ENCODE measurements at places on chromosomes 6 and 20.
A peak's percentile ranks its signal among the peaks of the same experiment; 100 is the strongest.

GRCh38 chr6:347232-347631, 44.3 kb upstream of the IRF4 start:
- no peaks in the 10 kb centered on the region for H3K27me3 ChIP-seq
- H3K4me3 ChIP-seq, result peak overlapping the region; percentile 45
- no peak for DNase-seq
- peak overlapping the region; percentile 75 for H3K27ac ChIP-seq
- peaks cover 57% of the 10 kb centered on the region for H3K36me3 ChIP-seq

- H3K27ac ChIP-seq, result no peak overlapping the region
- H3K36me3 ChIP-seq, result no peaks in the 10 kb centered on the region
- peaks cover 28% of the 10 kb centered on the region for H3K27me3 ChIP-seq
- no peaks in the 10 kb centered on the region for H3K4me1 ChIP-seq
These were observed 35.2 kb upstream of the CHRNA4 start for GRCh38 chr20:63396300-63396699.

GRCh38 chr20:63483834-63484233, 11.4 kb upstream of the KCNQ2 start:
- no peak overlapping the region for H3K27ac ChIP-seq
- no peaks in the 10 kb centered on the region for H3K4me1 ChIP-seq
- H3K27me3 ChIP-seq, result peaks cover 61% of the 10 kb centered on the region
- DNase-seq, result no peak

- peaks cover 18% of the 10 kb centered on the region for H3K36me3 ChIP-seq
- no peak for DNase-seq
- H3K27ac ChIP-seq, result peak overlapping the region; percentile 0
- no peak overlapping the region for H3K4me3 ChIP-seq
- peaks cover 38% of the 10 kb centered on the region for H3K4me1 ChIP-seq
These were observed 23.6 kb downstream of the XRN2 start for GRCh38 chr20:21326700-21327099.

DNA sequence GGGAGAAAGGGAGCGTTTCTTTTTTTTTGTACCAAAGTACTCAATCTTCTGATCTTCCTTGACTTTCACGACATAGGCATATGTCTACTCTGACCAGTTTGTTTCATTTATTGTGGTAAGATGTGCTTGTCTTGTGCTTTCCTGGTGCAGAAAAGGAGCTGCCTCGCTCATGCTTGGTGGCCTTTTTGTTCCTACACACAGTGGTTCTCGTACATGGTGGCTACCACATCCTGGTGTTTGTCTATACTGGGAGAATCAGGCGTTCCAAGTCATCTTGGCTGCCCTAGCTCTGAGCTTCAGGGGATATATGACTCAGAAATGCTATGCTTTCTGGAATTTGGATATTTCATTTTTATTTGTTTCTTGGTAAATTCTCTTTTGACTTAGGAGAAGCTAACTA, 31.8 kb downstream of the MYB start:
- peaks cover 19% of the 10 kb centered on the region for H3K4me1 ChIP-seq
- peaks cover 19% of the 10 kb centered on the region for H3K36me3 ChIP-seq
- H3K4me3 ChIP-seq, result no peak overlapping the region
- H3K27ac ChIP-seq, result no peak overlapping the region
- H3K27me3 ChIP-seq, result no peaks in the 10 kb centered on the region

- no peak overlapping the region for H3K27ac ChIP-seq
- peaks cover 53% of the 10 kb centered on the region for H3K27me3 ChIP-seq
- no peaks in the 10 kb centered on the region for H3K36me3 ChIP-seq
These were observed 1.1 kb downstream of the PERP start for GRCh38 chr6:138105880-138106664.

- no peak overlapping the region for H3K4me3 ChIP-seq
- no peak for DNase-seq
- H3K4me1 ChIP-seq, result peaks cover 12% of the 10 kb centered on the region
- H3K36me3 ChIP-seq, result peaks cover 3% of the 10 kb centered on the region
- peaks cover 3% of the 10 kb centered on the region for H3K27me3 ChIP-seq
These were observed 15.9 kb downstream of the UNC5CL start for GRCh38 chr6:41023114-41023513.

GRCh38 chr6:29762051-29762450, 38.8 kb downstream of the HLA-F start:
- no peak overlapping the region for H3K27ac ChIP-seq
- H3K4me1 ChIP-seq, result no peaks in the 10 kb centered on the region
- no peak for DNase-seq
- H3K4me3 ChIP-seq, result no peak overlapping the region
- peaks cover 10% of the 10 kb centered on the region for H3K27me3 ChIP-seq

DNA sequence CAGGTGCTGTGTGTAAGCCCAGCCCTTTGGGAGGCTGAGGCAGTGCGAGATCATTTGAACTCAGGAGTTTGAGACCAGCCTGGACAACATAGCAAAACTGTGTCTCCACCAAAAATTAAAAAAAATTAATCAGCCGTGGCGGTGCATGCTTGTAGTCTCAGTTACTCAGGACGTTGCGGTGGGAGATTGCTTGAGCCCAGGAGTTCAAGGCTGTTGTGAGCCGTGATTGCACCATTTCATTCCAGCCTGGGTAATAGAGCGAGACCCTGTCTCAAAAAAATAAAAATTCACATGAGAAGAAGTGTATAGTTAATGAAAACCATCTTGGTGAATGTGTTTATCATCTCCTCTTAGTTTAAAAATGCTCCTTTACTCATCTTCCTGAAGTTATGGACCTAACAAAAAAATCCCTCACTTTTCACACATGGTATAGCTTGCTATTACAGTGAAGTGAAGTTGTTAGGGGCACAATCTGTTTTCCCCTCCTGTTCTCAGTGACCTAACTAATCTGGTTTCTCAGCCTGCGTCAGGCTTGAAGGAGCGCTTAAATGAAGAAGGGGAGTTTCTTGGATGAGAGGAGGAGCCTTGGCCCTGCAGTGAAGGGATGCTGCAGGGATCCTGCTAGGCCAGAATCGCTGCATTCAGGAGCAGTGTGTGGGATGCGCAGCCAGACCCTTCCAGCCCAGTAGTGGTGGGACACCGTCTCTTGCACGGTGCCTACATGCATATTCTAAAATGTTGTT, 45.3 kb downstream of the JARID2 start:
- H3K27me3 ChIP-seq, result no peaks in the 10 kb centered on the region
- peaks cover 26% of the 10 kb centered on the region for H3K36me3 ChIP-seq
- H3K4me1 ChIP-seq, result peaks cover 40% of the 10 kb centered on the region
- no peak for DNase-seq
- H3K4me3 ChIP-seq, result no peak overlapping the region

DNA sequence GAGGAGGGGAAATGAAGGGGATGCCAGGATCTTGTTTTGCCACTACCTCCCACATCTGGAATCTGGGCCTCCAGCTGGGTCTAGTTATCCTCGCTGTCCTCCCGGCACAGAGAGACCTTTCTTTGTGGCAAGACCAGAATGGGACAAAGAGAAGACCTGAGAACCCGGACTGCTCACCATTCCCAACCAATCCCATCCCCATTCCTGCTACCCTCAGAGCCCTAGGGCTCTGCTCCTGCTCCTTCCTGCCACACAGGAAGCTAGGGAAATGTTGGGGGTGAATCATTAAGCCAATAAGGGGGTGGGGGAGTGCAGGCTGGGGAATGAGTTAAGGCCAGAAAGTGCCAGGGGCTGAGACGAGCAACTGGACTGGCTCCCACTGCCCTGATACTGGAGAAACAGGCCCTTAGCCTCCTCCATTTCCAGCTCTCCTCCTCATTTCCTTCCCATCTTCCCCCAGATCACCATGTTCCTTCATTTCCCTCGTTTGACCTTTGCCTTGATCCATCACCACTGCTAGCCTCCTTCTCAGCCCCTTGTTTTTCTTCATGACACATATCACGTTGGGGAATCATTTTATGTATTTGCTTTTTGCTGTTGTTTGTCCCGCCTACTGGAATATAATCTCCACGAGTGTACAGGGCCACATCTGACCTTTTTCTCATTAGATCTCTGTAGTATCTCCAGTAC, 4.6 kb upstream of the IER3 start:
- no peak overlapping the region for H3K27ac ChIP-seq
- peaks cover 16% of the 10 kb centered on the region for H3K4me1 ChIP-seq
- no peaks in the 10 kb centered on the region for H3K27me3 ChIP-seq
- no peak for DNase-seq

- no peak overlapping the region for H3K4me3 ChIP-seq
- H3K36me3 ChIP-seq, result peaks cover 3% of the 10 kb centered on the region
- DNase-seq, result no peak
- peaks cover 3% of the 10 kb centered on the region for H3K27me3 ChIP-seq
- peak overlapping the region; percentile 47 for H3K27ac ChIP-seq
- peaks cover 21% of the 10 kb centered on the region for H3K4me1 ChIP-seq
These were observed 36.4 kb upstream of the UTRN start for GRCh38 chr6:144248476-144249301.

- no peak for DNase-seq
- H3K4me1 ChIP-seq, result peaks cover 20% of the 10 kb centered on the region
- H3K4me3 ChIP-seq, result no peak overlapping the region
- H3K36me3 ChIP-seq, result peaks cover 9% of the 10 kb centered on the region
- no peak overlapping the region for H3K27ac ChIP-seq
These were observed 177.8 kb downstream of the CDKAL1 start for GRCh38 chr6:20712011-20712410.

DNA sequence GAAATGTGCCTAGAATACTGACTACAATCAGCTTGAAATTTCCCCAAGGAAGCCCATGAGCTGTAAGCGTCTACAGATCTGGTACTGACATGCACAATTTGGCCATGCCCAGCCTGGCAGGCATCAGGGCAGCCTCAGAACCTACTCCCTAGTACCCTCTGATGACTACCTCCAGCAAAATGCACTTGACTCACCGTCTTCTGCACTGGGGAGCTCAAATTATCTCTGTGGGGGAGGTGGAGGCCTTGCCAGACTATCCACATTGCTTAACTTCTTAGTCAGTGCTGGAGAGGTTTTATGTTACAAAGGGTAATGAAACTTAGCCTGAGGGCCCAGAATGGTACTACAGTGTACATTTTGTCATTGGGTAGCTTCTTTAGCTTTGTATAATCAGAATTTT, 126.0 kb upstream of the ADGRF1 start:
- H3K4me3 ChIP-seq, result no peak overlapping the region
- H3K27me3 ChIP-seq, result no peaks in the 10 kb centered on the region
- DNase-seq, result no peak
- H3K36me3 ChIP-seq, result no peaks in the 10 kb centered on the region

- H3K4me3 ChIP-seq, result no peak overlapping the region
- peaks cover 44% of the 10 kb centered on the region for H3K4me1 ChIP-seq
- no peak for DNase-seq
- no peaks in the 10 kb centered on the region for H3K27me3 ChIP-seq
These were observed 9.9 kb downstream of the TTI1 start for GRCh38 chr20:38023181-38024001.

- peak overlapping the region; percentile 68 for H3K27ac ChIP-seq
- peaks cover 68% of the 10 kb centered on the region for H3K4me1 ChIP-seq
- no peaks in the 10 kb centered on the region for H3K27me3 ChIP-seq
- no peak for DNase-seq
- peak overlapping the region; percentile 28 for H3K4me3 ChIP-seq
These were observed 67.8 kb upstream of the SMIM29 start for GRCh38 chr6:34316431-34317171.

DNA sequence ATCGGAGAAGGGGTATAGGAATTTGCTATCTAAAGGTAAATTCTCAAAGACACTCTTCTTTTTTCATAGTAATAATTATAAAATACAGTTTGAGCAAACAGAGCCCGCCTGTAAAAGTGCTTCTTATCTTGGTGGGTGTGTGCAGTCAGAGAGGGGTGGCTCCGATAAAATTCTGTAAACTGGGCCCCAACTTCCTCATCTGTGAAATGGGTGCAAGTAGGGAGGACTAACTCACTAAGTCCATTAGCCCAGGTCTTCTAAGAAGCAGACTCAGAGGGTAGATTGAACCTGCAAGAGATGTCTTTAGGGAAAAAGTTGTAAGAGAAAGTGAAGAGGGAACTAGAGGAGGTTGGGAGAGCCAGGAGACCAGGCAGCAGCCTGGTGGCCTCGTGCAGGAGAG, 245.8 kb upstream of the RREB1 start:
- peak overlapping the region; percentile 1 for H3K27ac ChIP-seq
- no peak overlapping the region for H3K4me3 ChIP-seq
- no peak for DNase-seq

DNA sequence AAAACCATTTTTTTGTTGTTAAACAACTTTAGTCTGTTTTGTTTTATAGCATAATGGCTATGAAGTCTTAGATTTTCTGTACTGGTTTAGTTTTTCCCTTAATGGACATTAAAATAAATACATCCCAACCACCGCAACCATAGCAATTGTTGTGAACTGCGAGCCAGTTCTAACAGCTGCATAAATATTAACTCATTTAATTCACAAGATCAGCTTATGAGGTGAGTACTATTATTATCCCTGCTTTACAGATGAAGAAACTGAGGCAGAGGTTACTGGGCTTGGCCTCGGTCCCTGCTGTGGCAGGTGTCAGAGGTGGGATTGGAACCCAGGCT, 23.1 kb downstream of the MOCS3 start:
- peaks cover 16% of the 10 kb centered on the region for H3K4me1 ChIP-seq
- H3K27ac ChIP-seq, result no peak overlapping the region
- DNase-seq, result no peak
- H3K36me3 ChIP-seq, result no peaks in the 10 kb centered on the region
- H3K27me3 ChIP-seq, result peaks cover 50% of the 10 kb centered on the region
- H3K4me3 ChIP-seq, result no peak overlapping the region

- H3K4me3 ChIP-seq, result no peak overlapping the region
- peaks cover 3% of the 10 kb centered on the region for H3K36me3 ChIP-seq
- DNase-seq, result no peak
- peak overlapping the region; percentile 10 for H3K27ac ChIP-seq
These were observed 5.6 kb upstream of the CEP85L start for GRCh38 chr6:118656847-118657451.

DNA sequence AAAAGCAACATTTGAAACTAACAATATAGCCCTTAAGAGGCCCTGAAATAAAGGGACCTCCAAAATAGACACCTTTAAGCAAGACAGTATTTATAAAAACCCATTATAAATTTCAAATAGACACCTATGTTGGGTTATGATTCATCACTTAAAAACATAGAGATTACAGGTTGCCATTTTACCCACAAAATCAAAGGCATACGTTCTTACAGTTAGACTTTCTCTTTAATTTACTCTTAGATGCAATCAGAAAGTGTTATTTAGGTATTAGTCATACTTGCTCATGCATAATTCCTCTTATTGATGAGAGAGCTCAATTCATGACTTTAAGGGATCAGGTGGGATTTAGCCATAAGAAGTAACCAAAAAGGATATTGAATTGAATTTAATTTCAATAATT, 51.5 kb upstream of the TMEM200A start:
- H3K27ac ChIP-seq, result no peak overlapping the region
- H3K36me3 ChIP-seq, result no peaks in the 10 kb centered on the region
- no peak overlapping the region for H3K4me3 ChIP-seq
- no peaks in the 10 kb centered on the region for H3K27me3 ChIP-seq
- no peaks in the 10 kb centered on the region for H3K4me1 ChIP-seq
- no peak for DNase-seq

- DNase-seq, result no peak
- no peak overlapping the region for H3K27ac ChIP-seq
- H3K36me3 ChIP-seq, result no peaks in the 10 kb centered on the region
- H3K4me3 ChIP-seq, result no peak overlapping the region
- H3K4me1 ChIP-seq, result no peaks in the 10 kb centered on the region
These were observed 188.7 kb downstream of the RFPL4B start for GRCh38 chr6:112535816-112536215.

Data from stimulated activated naive B cell treated with anti-CD40 and anti-IgM and Interleukin-4, amounts not matched to agents 10 μg/mL and 1 μg/mL and 100 μg/mL, for 72 hours (primary cell).